CD4-positive, alpha-beta memory T cell (primary cell): ENCODE measurements at places on chromosomes 11 and 22. TPM values are rescaled to one million over a fixed set of nuclear protein-coding genes. Genes with fewer than 3 reads are reported as not detected.

Gene ACRV1
- polyA plus RNA-seq = not detected

Gene APOA4
- not detected for polyA plus RNA-seq

Gene TALDO1
- 244 TPM for polyA plus RNA-seq

Gene OR51B2
- not detected for polyA plus RNA-seq

Gene C22orf15
- polyA plus RNA-seq = 1.2 TPM

Gene OR5B17
- not detected for polyA plus RNA-seq

Gene TMEM132A
- not detected for polyA plus RNA-seq

Gene ARFIP2
- polyA plus RNA-seq = 35.8 TPM

Gene SCN3B
- not detected for polyA plus RNA-seq

Gene MPZL2
- 0.64 TPM for polyA plus RNA-seq

Gene ALDH3B1
- polyA plus RNA-seq = not detected

Gene LAYN
- not detected for polyA plus RNA-seq

Gene TRIM6
- not detected for polyA plus RNA-seq

Gene PGGHG
- 3.0 TPM for polyA plus RNA-seq

Gene MYO18B
- polyA plus RNA-seq = 0.02 TPM

Gene MRGPRF
- not detected for polyA plus RNA-seq

Gene PATE2
- polyA plus RNA-seq = not detected

Gene SYT9
- polyA plus RNA-seq = not detected

Gene GRIK4
- 0.06 TPM for polyA plus RNA-seq

Gene MPZL3
- 12.6 TPM for polyA plus RNA-seq
